ENCODE measurements at places on chromosomes 4 and X.

GRCh38 chrX:2327423-2327822, 173.4 kb downstream of the DHRSX start:
- no peak for DNase-seq

GRCh38 chr4:53005149-53005546, 143.0 kb downstream of the RASL11B start:
- DNase-seq: no peak

- no peak for DNase-seq
Observed at GRCh38 chr4:39648827-39649558, 10.3 kb upstream of the SMIM14 start.

DNA sequence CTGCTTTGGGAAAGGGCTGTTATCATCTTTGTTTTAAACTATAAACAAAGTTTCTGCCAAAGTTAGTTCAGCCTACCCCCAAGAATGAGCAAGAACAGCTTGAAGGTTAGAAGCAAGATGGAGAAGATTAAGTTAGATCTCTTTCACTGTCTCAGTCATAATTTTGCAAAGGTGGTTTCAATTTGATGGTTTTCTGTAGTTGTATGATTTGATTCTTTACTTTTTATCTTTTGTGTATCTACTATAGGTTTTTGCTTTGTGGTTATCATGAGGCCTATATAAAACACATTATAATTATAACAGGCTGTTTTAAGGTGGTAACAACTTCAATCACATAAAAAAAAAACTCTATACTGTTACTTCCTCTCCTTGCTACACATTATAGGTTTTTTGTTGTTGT, 35.4 kb upstream of the ALG13 start:
- DNase-seq: no peak
